Adipocyte (in vitro differentiated cells): ENCODE measurements at places on chromosomes 2 and 18.

DNA sequence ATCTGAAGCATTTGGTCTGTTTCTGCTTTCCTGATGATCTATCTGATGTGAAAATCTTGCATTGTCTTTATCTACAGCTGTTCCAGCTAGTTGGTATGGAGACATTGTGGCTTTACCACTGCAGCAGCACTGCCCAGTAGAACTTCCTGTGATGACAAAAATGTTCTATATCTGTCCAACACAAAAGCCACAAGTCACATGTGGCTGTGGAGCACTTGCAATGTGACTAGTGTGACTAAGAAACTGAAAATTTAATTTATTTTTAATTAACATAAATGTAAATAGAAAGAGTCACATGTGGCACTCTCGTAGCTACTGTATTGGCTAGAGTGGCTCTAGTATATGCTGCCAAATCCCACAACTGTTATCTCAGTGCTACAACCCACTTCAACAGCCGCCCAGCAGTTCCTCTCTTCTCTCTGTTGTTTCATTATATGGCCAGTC, 425.7 kb downstream of the SETBP1 start:
- DNase-seq, result peak; percentile 31

- no peak for DNase-seq
Measured at GRCh38 chr2:84052913-84053312, 406.2 kb downstream of the SUCLG1 start.

GRCh38 chr2:205754924-205755321, 72.6 kb downstream of the NRP2 start:
- peak; percentile 48 for DNase-seq

DNA sequence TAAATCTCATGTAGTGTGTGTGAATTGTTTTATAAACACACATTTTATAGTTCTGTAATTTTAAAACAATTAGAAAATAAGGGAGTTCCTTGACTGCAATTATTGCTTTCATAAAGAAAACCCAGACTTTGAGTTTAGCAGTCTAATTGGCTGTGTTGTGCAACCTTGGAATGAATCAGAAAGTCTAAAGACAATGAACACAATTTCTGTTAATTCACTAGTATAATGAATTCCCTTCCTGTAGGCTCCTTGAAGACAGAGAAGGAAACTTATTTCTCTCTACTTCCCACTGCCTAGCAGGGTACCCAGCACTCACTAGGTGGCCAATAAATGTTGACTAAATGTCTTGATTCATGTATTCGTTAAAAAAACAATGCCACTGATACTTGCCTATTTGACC, 79.9 kb downstream of the ANTXR1 start:
- peak; percentile 68 for DNase-seq

- DNase-seq, result no peak
Measured at GRCh38 chr2:149261692-149262091, 68.7 kb upstream of the LYPD6 start.

- DNase-seq, result no peak
Measured at GRCh38 chr18:76451396-76452331, 43.4 kb downstream of the ZNF516 start.

GRCh38 chr18:44135741-44136140, 544.9 kb upstream of the SETBP1 start:
- no peak for DNase-seq

DNA sequence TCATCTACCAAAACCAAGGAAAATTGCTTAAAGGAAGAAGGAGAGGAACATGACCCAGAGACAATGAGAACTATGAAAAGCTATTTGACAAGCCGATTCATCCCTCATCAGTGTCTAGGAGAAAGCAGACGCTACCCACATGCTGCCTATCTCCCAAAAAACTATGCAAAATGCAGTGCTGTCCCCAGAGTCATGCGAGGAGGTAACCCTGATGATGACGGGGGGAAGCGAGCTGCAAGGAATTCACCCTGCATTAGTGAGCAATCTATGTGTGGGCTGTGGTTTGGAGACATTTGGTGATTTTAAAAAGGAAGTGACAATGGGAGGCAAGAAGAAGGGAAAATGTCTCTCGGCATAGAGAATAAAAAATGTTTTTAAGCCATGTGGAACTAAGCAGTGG, 472.7 kb downstream of the CMPK2 start:
- DNase-seq, result peak; percentile 16

GRCh38 chr2:31296641-31297287, 62.8 kb downstream of the EHD3 start:
- DNase-seq, result peak; percentile 52

GRCh38 chr2:209473930-209474419, 50.1 kb downstream of the MAP2 start:
- peak; percentile 92 for DNase-seq

- peak; percentile 73 for DNase-seq
Measured at GRCh38 chr2:53786352-53786704, 425 bp downstream of the ASB3 start.

- DNase-seq, result no peak
Measured at GRCh38 chr18:34734056-34734455, 24.0 kb downstream of the DTNA start.

- DNase-seq, result no peak
Measured at GRCh38 chr2:186542002-186542401, 47.9 kb upstream of the ITGAV start.

DNA sequence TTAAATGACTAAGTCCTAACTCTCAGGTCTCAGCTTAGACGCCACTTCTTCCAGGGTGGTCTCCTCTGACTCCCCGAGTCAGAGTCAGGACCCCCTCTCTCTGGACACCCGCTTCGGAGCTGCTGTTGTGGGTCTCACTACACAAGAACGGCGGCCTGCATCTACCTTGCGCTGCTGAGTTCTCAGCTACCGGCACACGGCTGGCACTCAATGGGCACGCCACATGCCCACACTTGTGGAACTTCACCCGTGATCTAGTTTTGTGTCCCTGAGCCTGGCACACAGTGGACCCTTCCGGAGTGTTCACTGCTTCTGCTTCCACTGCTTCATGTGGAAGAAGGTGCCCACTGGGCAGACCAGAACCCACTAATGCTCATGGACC, 58.3 kb upstream of the ID2 start:
- no peak for DNase-seq

GRCh38 chr2:8000870-8001269, 681.0 kb upstream of the ID2 start:
- DNase-seq, result no peak

DNA sequence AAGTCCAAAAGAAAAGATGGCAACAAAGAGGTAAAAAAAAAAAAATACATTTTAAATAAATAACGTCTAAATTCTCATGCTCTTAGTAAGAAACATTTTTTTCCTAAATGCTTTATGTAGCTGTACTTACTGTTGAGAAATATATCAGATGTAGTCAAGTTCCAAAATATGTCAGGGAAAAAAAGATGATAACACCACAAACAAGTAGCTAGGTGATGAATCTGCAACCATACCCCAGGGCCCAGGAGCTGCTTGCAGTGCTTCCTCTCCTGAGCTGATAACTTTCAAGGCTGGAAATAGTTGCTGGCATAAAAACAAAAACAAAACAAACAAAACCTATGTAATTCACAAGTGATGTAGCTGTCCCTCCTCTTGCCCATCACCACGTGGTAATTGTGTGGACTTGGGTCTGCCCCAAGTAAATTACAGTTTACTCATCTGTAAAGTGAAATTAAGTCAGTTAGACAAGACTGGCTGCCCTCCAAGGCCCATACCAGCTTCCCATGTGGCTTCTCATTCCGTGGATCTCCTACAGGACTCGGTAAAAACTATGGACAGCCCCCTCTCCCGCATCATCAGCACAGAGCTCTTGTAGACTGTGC, 82.6 kb downstream of the SP100 start:
- no peak for DNase-seq

- peak; percentile 69 for DNase-seq
Measured at GRCh38 chr2:229133155-229133772, 137.8 kb downstream of the PID1 start.

GRCh38 chr2:12678186-12678585, 38.5 kb upstream of the TRIB2 start:
- peak; percentile 25 for DNase-seq

DNA sequence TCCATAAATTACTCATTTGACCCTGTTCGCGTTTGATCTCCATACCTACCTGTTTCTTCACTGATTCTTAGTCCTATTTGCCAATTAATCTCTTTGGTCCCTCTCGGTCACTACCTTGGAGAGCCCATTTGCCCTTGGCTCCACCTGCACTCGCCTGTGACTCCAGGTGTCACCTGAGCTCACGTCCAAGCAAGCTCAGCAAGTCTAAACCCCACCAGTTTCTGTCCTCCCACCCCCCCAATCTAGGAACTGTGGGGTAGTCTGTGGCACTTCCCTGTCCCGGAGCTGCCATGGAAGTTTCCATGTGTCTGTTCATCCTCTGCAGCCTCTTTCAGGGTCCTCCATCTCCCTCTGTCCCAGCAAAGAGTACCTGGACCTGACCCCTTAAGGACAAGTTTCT, 68.1 kb upstream of the BCL2L11 start:
- DNase-seq, result no peak

DNA sequence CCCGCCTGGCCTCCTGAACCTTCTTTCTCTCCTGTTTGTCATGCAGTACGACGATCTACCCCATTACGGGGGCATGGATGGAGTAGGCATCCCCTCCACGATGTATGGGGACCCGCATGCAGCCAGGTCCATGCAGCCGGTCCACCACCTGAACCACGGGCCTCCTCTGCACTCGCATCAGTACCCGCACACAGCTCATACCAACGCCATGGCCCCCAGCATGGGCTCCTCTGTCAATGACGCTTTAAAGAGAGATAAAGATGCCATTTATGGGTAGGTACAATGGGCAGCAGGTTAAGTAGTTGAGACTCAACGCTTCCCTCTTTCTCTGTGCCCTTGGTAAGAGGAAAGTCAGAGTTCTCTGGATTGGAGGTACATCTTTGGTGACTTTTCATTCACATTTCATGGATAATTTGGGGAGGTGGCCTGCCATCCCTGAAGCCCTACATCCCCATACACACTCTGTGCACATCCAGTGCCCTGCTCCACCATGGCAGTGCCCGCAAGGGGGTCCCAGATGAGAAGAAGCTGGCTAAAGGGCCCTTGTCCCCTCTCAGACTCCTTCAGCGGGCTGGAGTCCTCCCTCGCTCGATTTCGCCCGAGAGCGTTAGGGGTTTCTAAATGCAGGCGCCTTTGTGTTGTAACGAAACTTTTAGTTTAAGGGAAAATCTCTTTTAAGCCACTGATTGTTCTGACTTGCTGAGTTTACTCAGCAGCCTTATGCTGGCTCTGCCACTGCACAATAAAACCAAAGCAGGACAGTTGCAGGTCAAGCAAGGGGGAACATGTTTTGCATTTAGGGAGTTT, 3.0 kb downstream of the MEIS1 start:
- DNase-seq, result no peak

- no peak for DNase-seq
Measured at GRCh38 chr2:38672445-38673391, 6.8 kb downstream of the GALM start.

DNA sequence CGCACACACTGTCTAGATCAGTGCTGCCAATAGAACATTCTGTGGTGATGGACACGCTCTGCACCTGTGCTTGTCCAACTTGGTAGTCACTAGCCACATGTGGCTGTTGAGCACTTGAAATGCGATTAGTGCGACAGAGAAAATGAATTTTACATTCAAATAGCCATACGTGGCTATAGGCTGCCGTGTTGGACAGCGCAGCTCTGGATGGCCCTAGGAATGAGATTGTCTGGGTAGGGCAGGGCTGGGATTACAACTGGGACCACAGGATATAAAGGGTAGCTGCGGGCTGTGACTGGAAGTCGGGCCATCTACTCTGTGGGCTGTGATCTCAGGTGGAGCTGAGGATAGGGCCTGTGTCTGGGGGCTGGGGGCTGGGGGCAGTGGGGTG, 5.2 kb downstream of the ASIC4 start:
- no peak for DNase-seq

GRCh38 chr2:172137109-172137508, 34.4 kb upstream of the DLX2 start:
- DNase-seq, result no peak

- DNase-seq, result no peak
Measured at GRCh38 chr2:21415234-21415633, 291.5 kb downstream of the TDRD15 start.

GRCh38 chr18:22467760-22468553, 50.2 kb upstream of the CTAGE1 start:
- peak; percentile 92 for DNase-seq

GRCh38 chr2:200944467-200945394, 18.7 kb downstream of the ORC2 start:
- DNase-seq, result peak; percentile 79

DNA sequence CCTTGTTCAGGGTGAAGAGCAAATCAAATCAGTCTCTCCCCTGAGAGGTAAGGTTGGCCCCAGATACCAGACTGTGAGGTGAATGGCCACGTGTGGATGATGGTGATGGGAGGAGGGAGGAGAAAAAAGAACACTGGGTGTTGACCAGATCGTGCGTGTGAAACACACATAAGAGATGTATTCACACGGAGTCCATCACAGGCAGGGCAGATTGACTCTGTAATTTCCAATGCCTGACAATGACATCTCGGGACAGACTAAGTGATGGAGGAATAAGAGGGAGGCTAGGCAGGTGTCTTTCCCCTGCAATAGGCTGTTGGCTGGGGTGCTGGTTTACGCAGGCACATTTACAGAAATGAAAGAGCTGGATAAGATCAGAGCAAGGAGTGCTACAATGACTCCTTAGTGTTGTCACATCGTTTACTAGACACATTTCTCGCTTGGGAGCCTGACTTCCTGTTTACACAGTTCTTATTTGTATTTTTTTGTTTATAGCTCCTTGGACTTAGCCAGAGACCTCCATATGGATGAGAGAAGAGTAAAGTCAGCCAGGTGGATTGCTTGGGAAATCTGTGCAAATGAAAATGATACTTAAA, 43.1 kb downstream of the CPO start:
- no peak for DNase-seq
